Heart right ventricle (tissue), 16 donors: ENCODE measurements at places on chromosomes 5 and 9. TPM values are rescaled to one million over a fixed set of nuclear protein-coding genes. Genes with fewer than 3 reads are reported as not detected.

- no peak for DNase-seq
Observed at GRCh38 chr9:99778308-99778707, 43.4 kb upstream of the NR4A3 start.

Gene TMEM215
- polyA plus RNA-seq = not detected

DNA sequence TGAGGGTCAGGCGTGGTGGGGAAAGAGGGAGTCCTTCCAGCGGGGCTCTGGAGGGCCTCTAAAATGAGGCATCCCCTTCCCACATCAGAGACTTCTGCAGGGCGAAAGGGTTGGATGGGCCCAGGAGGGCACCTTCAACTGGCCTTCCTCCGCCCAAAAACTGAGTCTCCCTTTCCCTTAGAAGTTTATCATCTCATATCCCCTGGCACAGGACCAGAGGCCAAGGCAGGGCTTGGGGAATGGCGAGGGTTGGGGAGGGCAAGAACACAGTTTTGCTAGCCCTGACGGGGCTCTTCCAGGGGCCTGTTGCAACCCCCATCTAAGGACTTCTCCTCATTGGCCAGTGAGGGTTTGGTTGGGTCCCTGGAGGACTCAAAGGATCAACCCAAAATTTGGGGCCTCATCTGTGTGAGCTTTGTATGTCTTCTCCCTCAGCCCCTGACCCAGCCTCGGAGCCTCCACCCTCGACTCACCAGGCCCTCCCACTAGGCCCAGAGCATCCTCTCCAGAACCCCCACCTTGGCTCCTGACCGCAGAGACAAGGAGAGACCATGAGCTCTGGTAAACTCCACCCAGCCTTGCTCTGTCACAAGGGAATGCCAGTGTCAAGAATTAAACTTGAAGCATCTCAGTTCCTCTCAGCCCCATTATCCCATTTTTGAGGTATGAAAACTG is 24.1 kb downstream of the AQP7 start:
- no peak for DNase-seq

Gene OGN
- polyA plus RNA-seq = 4.2 TPM

GRCh38 chr5:113166261-113166660 is 189.7 kb downstream of the DCP2 start:
- no peak for DNase-seq

Gene PPIC
- polyA plus RNA-seq = 22.5 TPM

DNA sequence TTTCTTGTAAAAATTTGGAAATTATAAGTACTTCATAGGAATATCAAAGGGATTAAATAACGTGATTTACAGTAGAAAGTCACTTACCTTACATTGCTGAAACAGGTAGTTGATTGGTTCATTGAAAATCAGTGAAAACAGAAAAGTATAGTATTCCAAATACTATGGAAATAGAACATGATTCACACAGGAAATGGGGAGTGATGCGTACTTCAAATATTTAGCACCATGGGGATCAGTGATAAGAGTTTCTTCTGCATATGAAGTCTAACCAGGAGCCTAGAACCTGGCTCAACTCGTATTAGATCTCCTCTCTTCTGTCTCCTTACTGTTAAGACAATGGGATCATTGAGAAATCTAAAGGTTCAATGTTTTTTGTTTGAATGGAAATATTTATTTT is 133.3 kb downstream of the FAM174A start:
- DNase-seq = no peak

Gene EIF4E1B
- polyA plus RNA-seq = not detected

Gene WHRN
- polyA plus RNA-seq = 0.59 TPM

Gene LIFR
- 27.2 TPM for polyA plus RNA-seq

- no peak for DNase-seq
Observed at GRCh38 chr9:73548201-73548600, 396.5 kb downstream of the ANXA1 start.

Gene MAMDC4
- 8.0 TPM for polyA plus RNA-seq

GRCh38 chr5:168372356-168372946 is 81.0 kb downstream of the WWC1 start:
- no peak for DNase-seq

Gene SGCD
- polyA plus RNA-seq = 12.0 TPM

Gene ENTREP1
- 28.1 TPM for polyA plus RNA-seq

DNA sequence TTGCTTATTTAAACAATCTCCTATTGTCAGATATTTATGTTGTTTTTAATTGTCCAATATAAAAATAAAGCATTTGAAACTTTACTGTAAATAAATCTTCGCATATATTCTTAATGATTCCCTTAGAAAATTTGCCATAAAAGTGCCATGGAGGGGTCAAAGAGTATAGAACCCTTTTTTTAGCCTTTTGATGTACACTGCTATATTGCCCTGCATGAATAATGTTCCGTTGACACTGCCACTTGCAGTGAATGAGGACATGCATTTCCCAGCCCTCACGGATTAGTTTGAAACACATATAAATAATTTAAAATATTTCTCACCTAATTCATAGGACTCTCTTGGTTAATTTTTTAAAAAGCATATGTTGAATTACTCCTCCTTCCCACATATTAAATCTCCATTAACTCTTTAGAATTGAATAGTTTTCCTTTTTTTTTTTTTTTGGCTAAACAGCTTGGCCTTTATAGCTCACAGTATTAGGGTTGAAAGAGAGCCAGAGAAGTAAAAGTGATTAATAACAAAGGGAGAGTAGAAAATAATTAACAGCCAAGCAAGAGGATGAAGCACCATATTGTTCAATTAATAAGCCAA is 129.8 kb upstream of the SGCD start:
- DNase-seq = no peak

- no peak for DNase-seq
Observed at GRCh38 chr9:80156756-80157472, 585.1 kb downstream of the TLE4 start.

Gene SYNPO
- polyA plus RNA-seq = 344 TPM

DNA sequence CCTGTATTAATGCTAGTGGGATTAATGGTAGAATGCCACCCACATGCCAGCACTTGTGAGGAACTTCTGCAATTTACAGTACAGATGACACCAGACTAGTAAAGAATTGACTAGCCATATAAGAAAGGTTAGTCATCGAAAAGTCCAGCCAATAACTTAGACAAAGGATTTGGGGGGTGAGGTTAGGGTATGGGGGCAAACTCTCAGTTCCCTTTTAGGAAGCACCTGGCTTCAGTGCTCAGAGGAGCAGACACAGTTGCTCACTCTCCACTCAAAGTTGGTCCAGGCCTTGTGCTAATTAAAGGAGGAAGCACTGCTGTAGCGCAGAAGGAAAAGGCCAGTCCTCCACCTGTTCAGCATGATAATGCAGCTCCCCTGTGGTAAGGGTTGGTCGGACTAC is 25.2 kb downstream of the TGFBR1 start:
- DNase-seq = no peak
